ENCODE measurements at places on chromosomes 4 and X.

DNA sequence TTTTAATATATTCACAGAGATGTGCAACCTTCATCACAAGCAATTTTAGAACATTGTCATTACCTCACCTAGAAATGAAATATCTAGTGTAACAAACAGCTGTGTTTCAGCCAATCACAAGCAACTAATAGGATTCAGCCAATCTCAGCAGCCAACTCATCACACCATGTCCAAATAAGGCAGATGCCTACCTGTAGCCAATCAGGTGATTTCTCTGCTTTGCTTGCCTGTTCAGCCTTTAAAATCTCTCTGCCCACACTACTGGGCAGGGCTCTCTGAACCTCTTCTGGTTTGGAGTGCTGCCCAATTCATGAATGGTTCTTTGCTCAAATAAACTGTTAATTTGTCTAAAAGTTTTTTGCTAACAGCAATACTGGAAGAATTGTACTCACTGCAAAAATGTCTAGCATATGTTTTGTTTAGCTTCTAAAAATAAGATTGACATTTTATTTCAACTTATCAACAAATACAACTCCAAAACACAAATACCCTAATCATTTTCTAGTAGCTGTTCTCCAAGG is 52.4 kb upstream of the IGFBP7 start:
- no peak for DNase-seq

- DNase-seq: no peak
Measured at GRCh38 chr4:169665046-169665737, 44.8 kb downstream of the CLCN3 start.

DNA sequence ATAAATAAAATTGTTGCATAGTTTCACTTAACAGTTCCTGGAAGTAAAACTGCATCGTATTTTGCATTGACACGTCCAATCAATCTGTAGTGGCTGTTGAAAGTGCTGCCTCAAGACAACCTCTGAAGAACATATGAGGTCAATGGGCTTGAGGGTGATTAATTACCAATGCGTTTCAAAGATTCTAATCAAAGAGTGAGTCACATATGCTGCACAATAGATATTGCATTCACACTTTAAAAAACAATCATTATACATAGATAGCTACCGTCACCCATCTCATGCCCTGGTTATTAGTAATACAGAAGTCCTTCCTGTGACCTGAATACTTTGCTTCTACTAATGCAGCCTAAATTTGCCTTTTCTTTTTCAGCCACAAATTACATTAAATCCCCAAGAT is 743.3 kb upstream of the SLIT2 start:
- no peak for DNase-seq

GRCh38 chrX:103215425-103215991 is 600 bp downstream of the BEX4 start:
- peak; percentile 45 for DNase-seq

GRCh38 chr4:86556791-86557415 is 37.2 kb upstream of the PTPN13 start:
- DNase-seq: no peak

DNA sequence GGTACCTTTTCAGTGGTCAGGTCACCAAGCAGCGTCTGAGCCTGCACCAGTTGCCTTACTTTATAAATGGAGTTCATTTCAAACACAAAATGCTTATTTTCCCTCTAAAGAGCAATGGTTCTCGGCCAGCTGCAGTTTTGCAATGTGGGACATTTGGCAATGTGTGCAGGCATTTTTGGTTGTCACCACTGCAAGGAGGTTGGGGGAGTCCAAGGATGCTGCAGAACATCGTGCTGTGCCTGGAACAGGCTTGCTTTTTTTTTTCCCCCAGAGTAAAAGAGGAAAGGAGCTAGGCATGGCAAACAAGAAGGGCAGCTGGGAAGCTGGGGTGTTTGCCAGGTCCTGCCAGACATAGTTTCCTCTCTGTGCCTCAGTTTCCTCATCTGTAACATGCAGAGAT is 115.6 kb downstream of the GPR143 start:
- no peak for DNase-seq

DNA sequence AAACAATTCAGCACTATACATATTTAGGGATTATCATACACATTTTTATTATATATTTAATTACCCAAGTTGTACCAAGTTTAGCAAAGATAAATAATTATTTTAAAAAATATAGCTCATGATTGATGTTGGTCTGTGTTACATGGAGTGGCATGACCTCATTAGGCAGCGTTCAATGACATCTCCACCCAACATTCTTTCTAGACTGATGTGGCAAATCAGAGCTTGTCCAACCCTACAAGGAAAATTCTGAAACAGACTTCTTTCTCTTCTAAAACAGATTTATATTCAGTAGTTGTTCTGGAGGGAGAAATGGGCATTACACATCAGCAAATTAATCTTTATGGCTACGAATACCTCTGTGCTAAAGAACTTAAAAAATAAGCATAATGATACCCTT is 189.7 kb downstream of the PDGFC start:
- DNase-seq: no peak

GRCh38 chr4:114361249-114361648 is 237.4 kb upstream of the UGT8 start:
- DNase-seq: no peak

GRCh38 chrX:46978341-46979291 is 66.4 kb downstream of the JADE3 start:
- peak; percentile 44 for DNase-seq

- DNase-seq: no peak
Measured at GRCh38 chrX:2370456-2370855, 130.3 kb downstream of the DHRSX start.

- DNase-seq: no peak
Measured at GRCh38 chr4:6380746-6381410, 91.5 kb downstream of the PPP2R2C start.

GRCh38 chr4:37977471-37978247 is 17.5 kb downstream of the PTTG2 start:
- DNase-seq: peak; percentile 85

- no peak for DNase-seq
Measured at GRCh38 chrX:3370656-3371055, 24.2 kb upstream of the MXRA5 start.

GRCh38 chr4:52943677-52944076 is 81.6 kb downstream of the RASL11B start:
- no peak for DNase-seq

- no peak for DNase-seq
Measured at GRCh38 chrX:54066841-54067240, 22.6 kb upstream of the PHF8 start.

- peak; percentile 56 for DNase-seq
Measured at GRCh38 chrX:40104630-40104984, 6.8 kb upstream of the BCOR start.

DNA sequence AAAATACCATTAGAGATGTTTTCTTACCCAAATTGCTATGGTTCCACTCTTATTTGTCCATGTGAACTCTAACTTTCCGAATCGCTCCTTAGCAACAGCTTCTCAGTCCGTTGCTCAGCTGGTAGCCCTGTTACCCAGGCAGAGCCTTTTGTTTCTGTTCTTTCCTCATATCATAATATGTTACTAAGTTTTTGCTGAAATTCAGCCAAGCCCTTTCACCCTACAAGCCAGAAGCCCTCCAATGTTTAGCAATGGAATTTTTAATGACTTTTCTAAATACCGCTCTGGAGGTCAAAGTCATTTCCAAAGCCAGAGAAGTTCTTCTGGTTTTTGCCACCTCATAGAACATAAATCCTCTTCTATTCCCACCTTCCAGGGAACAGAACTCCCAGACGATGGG is 1029.5 kb downstream of the C4orf33 start:
- DNase-seq: peak; percentile 31

DNA sequence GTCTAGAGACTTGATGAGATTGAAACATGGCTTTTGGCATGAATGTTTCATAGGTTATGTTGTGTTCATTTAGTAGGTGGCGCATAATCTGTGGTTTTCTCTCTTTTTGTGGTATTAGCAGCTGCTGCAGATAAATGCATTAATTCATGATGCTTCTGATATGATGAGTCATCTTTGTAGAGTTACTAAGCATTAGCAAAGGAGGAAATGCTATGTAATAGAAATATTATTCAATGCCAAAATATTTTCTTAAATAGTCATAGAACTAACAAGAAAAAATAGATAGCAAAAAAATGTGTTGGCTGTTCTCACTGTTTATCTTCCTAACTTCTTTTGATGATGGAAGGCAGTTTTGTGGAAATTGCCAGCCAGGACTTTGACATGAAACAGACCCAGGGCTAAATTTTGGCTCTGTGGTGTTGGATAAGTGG is 3.6 kb downstream of the ZXDB start:
- DNase-seq: no peak

DNA sequence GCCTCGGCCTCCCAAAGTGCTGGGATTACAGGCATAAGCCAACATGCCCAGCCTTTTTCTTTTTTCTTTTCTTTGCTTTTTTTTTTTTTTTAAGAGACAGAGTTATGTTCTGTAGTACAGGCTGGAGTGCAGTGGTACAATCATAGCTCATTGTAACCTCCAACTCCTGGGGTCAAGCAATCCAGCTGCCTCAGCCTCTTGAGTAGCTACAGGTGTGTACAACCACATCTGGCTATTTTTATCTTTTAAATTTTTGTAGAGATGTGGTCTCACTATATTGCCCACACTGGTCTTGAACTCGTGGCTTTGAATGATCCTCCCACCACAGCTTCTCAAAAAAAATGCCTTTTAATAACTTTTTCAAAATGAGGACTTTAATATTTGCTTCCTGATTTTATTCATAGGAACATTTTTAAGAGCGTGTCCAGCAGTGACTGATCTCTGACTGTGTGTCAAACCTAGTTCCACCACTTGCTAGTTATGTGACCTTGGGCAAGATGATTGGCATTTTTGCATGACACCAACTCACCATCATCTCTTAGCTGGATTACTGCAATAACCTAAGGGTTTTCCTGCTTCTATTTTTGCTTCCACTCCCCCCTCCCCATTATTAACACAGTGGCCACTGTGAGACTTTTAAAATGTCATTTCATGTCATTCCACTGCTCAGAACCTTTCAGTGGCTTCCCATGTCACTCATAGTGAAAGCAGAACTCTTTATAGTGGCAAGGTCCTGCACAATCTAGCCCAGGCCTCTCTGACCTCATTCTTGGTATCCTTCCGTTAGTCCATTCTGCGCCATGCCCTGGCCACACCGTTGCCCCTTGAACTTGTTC is 4.5 kb upstream of the TNIP3 start:
- no peak for DNase-seq

- DNase-seq: no peak
Measured at GRCh38 chrX:9912351-9913145, 54.6 kb upstream of the CLDN34 start.

DNA sequence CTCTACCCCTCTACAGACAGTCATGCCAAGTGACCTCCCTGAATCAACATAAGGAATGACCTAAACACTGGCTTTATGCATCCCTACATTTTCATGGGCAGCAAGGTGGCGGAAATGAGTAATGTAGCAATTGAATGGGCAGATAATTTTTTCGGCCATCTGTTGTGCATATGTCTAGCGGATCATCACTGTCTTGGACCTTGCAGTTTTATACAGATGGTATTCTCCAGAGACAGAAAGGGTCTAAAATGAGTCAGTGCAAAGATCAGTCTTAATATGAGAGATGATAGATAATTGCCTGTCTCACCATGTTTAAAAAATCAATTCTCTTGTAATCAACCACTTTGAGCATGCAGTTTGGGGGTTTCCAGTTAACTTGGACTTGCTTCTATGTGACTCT is 177.3 kb upstream of the DKK2 start:
- no peak for DNase-seq

DNA sequence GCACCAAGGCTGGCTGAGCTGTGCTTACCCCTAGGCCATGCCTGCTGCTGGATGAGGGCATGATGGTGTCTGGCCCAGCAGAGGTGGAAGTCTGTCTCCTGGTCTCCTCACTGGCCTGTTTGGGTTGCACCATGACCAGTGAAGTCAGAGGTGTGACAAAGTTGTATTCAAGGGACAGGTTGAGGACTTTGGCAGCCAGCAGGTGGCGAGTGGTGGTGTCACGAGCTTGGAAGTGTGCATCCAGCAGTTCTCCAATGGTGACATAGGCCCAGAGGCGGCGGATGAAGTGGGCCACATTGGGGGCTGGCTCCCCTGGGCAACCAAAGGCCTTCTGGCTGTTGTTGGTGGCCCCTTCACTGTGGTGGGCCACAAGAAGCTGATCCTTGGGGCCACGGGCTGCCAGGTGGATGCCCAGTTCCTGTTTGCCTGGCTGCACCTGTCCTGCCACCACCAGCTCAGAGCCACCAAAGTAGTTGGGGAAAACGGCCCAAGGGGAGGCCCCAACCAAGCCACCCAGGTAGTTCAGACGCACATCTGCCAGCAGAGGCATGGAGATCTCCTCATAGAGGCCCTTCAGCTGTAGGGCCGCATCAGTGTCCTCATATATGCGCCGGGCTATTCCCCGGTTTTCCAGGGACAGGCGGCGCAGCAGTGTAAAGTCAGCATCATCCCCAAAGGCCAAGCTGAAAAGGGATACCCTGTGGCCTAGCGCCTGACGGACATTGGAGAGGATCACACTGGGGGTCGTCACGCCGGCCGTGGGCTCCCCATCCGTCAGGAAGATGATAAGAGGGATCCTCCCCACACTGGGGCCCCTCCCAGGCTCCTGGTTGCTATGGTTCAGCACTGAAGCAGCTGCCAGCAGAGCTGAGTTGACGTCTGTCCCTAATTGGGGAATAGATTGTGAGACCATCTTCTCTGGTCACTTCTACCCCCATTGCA is 39.7 kb downstream of the ITIH6 start:
- no peak for DNase-seq

GRCh38 chr4:130542953-130543352 is 1447.0 kb downstream of the C4orf33 start:
- DNase-seq: no peak

- no peak for DNase-seq
Measured at GRCh38 chr4:75800972-75801371, 76.6 kb downstream of the USO1 start.

GRCh38 chr4:7242766-7243165 is 50.4 kb downstream of the SORCS2 start:
- DNase-seq: no peak

DNA sequence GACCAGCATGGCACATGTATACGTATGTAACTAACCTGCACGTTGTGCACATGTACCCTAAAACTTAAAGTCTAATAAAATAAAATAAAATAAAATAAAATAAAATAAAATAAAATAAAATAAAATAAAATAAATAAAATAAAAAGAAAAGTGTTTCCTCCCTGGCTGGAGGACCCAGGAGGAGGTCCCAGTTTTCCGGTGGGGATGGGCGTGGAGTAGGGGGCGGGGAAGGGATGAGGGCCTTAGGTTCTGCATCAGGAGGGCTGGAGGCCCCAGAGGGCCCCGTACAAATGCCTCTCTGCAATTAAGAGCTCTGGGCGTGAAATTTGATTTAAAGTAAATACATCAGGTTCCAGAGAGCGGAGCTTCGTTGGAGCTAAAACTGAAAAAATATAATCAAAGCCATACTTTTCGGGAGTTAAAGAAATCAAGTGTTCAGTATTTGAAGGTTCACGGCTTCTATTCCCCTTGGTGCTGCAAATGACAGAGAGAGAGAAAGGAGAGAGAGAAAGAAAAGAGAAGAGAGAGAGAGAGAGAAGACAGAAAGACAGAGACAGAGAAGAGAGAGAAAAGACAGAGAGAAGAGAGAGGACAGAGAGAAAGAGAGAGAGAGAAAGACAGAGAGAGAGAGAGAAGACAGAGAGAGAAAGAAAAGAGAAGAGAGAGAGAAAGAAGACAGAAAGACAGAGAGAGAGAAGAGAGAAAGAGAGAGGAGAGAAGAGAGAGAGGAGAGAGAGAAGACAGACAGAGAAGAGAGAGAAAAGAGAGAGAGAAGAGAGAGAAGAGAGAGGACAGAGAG is 8.7 kb upstream of the SHOX start:
- DNase-seq: peak; percentile 15

- no peak for DNase-seq
Measured at GRCh38 chr4:25215511-25215910, 18.3 kb upstream of the PI4K2B start.
